ENCODE measurements at places on chromosomes 3 and 15.

DNA sequence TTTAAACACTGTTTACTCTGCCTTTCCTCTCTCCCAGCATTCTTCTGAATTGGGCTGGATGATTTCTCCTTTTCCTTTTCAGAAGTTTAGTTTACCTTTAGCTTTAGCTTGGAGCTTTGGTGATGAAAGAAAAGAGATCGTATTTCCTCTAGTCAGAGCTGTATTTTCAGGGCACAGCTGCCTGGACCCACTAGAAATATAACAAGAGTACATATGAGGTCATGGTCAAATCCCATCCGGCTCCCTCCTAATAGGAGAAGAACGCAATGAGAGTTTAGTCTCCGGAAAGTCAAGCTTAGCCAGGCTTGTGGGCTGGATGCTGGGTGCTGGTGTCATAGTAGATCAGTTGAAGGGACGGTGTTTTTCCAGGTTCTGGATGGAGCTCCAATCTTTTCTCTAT, 177.1 kb upstream of the PFN2 start:
- DNase-seq, result no peak

DNA sequence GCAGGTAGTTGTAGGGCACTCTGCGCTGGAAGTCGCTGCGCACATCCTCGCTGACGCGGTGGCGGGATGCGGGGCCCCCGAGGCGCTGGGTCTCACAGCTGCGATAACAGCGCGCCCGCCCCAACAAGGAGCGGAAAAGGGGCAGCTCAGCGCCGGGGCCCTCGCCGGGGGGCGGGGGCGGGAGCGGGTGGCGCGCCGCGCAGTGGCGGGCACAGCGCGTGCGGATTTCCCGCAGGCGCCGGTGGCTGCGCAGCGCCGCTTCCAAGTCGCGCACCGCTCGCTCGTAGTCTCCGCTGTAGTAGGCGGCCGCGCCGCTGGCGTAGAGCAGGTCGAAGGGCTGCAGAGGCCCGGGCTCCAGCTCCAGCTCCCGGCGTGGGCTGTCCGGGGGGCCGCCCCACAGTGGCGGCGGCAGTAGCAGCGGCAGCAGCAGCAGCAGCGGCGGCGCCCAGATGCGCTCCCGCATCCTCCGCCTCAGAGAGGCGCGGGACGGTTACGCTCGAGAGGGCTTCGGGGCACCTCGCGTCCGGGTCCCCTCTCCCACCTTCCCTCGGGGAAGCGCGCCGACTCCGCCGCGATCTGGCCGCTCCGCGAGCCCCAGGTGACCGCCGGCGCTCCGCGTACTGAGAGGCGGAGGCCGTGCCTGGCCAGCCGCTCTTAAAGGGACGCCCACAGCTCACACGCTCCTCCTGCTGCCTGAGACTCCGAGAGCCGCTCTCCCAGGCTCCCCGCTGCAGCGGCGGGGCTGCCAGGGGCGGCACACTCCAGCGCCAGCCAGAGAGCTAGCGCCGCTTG, at the start of gene P3H2:
TSS of gene P3H2 (minus strand) at position 629 of the 792 bp plus-strand sequence. CDS start at position 463, 166 bp downstream.
- DNase-seq, result no peak

- no peak for DNase-seq
Measured at GRCh38 chr15:25536801-25537611, 98.2 kb upstream of the UBE3A start.

GRCh38 chr3:188818282-188818681, 353.5 kb upstream of the TPRG1 start:
- DNase-seq, result no peak

GRCh38 chr3:105401691-105402149, 35.0 kb downstream of the ALCAM start:
- DNase-seq, result no peak

DNA sequence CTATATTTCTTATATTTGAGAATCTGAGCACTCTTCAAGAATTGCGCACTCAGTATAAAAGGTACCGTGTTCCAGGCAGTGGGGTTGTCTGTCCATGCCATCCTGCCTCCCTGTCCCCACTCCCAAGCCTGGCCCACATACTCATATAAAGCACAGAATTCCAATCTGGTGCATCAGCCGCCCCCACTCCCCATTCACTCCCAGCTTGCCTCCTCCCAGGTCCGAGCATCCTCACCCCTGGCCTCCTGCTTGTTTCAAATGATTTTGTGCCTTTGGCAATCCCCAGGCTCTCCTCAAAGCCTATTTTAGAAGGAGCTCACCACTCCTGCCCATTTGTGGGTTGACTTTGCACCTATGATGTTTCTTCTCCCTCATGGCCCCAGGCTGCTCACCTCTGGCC, 22.2 kb upstream of the IGF1R start:
- DNase-seq, result no peak

GRCh38 chr3:134008630-134009156, 21.0 kb downstream of the SLCO2A1 start:
- no peak for DNase-seq
